HCT116 (cell line): ENCODE measurements at places on chromosomes 3 and 15. TPM values are rescaled to one million over a fixed set of nuclear protein-coding genes. Genes with fewer than 3 reads are reported as not detected.

The CPEB1 gene
- not detected for total RNA-seq

The MUC20 gene
- total RNA-seq = 2.4 TPM

The FOXB1 gene
- not detected for total RNA-seq

The LNP1 gene
- total RNA-seq = 1.6 TPM

The QRICH1 gene
- 105 TPM for total RNA-seq
